ENCODE measurements at places on chromosomes 2 and 18. TPM values are rescaled to one million over a fixed set of nuclear protein-coding genes. Genes with fewer than 3 reads are reported as not detected.

HOXD11 gene
- not detected for total RNA-seq

TGOLN2 gene
- total RNA-seq = 194 TPM

GRCh38 chr2:96119389-96119751 lies 3.0 kb upstream of the ADRA2B start:
- peak; percentile 17 for DNase-seq
- no peak overlapping the region for H3K4me3 ChIP-seq
- peaks cover 9% of the 10 kb centered on the region for H3K27me3 ChIP-seq
- peaks cover 8% of the 10 kb centered on the region for H3K4me1 ChIP-seq
- H3K36me3 ChIP-seq = no peaks in the 10 kb centered on the region
- no peak overlapping the region for H3K27ac ChIP-seq

DNA sequence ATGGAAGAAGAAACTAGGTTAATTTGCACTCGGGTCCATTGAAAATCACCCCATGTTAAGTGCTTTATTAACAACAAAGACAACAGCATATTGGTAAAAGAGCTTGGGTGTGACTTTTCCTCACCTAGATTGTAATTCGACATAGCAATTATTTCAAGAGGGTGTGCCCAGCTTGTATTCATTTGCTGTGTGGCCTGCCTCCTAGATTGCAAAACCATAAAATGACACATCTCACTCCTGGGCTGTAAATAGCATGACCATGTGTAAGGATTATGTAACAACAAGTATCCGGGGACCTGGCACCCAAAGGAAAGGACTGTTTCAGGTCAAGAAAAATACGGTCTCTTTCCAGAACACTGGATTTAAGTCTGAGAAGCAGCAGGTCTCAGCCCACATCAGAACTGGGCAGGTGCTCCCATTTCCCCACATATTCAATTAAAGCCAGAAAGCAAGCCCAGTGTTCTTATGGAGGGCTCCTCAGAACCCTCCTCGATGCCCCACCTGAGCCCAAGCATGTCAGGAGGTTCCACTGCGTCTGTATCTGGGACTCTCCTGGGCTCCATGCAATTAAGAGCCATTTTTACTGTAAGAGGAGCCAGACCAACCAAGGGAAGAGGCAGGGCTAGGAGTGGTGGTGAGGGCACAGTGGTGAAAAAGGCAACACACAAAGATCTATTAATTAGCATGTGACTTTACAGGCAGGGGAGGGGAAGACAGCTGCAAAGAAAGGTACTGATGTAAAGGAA lies 39.2 kb downstream of the MREG start:
- no peak overlapping the region for H3K27ac ChIP-seq
- H3K27me3 ChIP-seq = no peaks in the 10 kb centered on the region
- no peak overlapping the region for H3K4me3 ChIP-seq
- no peaks in the 10 kb centered on the region for H3K36me3 ChIP-seq

- H3K27me3 ChIP-seq = no peaks in the 10 kb centered on the region
- no peak overlapping the region for H3K27ac ChIP-seq
- no peaks in the 10 kb centered on the region for H3K36me3 ChIP-seq
- H3K4me3 ChIP-seq = no peak overlapping the region
- no peak for DNase-seq
These were observed 132.8 kb upstream of the TTC39C start for GRCh38 chr18:23881778-23882177.

- H3K36me3 ChIP-seq = no peaks in the 10 kb centered on the region
- H3K4me1 ChIP-seq = peaks cover 24% of the 10 kb centered on the region
- no peak overlapping the region for H3K27ac ChIP-seq
- no peak overlapping the region for H3K4me3 ChIP-seq
- peaks cover 11% of the 10 kb centered on the region for H3K27me3 ChIP-seq
These were observed 1.8 kb downstream of the LRRFIP1 start for GRCh38 chr2:237629188-237629534.

DNA sequence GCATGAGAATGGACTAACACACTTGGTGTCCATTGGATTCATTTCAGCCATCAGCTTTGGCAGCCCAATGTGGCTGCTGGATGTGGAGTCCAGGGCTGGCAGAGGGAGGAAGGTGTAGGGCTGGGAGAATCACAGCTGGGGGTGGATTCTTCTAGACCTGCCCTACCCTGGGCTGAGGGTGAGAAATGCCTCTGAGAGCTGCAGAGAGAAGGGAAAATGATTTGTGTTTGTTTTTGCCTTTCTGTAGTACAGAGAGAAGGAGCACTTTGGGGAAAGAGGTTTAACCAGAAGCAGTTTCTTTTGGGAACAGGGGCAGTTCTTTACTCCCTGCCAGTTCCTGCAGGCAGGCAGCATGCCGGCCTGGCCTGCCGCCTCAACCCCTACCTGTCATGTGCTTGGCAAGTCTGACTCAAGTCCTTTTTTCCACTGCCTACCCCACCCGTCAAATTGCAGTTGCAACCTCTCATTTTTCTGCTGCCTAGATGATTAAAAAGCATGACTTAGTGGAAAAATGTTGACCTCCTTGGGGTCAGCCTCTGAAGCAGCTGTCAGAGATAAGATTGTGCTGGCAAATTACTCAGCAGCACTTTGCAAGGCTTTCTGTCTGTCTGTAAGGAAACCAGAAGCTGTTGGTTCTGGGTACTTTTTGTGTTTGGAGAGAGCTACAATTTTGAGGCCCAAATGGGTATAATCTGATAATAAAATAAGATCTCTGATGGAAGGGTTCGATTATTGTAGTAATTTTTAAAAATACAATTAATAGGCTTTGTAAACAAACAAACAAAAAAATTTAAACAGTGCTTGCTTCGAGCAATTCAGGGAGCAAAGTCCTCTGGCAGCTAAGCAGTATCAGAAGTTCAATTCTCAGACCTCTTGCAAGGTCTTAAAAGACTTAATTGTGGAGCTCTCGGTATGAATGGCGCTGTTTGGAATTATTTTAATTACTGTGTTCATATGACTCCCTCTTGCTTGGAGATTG lies 21.7 kb downstream of the LBH start:
- no peaks in the 10 kb centered on the region for H3K27me3 ChIP-seq
- H3K36me3 ChIP-seq = peaks cover 29% of the 10 kb centered on the region
- peak overlapping the region; percentile 67 for H3K27ac ChIP-seq

DNA sequence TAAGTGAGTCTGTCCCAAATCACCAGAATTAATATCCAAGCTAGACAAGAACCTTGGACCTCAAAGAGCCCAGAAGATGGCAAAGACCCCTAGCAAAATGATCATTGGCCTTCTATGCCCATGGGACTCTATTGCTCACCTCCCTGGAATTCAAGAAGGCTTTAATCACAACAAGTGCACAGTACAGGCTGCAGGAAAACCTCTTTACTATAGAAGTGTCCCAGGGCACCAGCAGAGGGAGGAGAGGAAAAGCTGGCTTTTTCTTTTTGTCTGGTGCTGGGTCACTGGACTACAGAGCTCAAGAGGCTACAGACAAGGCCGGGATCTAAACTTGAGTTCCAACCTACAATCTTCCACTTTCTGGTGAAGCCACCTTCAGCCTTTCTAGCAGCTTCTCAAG lies 88.3 kb upstream of the PPP1CB start:
- no peak overlapping the region for H3K27ac ChIP-seq
- no peak overlapping the region for H3K4me3 ChIP-seq
- DNase-seq = no peak
- H3K4me1 ChIP-seq = no peaks in the 10 kb centered on the region

DNA sequence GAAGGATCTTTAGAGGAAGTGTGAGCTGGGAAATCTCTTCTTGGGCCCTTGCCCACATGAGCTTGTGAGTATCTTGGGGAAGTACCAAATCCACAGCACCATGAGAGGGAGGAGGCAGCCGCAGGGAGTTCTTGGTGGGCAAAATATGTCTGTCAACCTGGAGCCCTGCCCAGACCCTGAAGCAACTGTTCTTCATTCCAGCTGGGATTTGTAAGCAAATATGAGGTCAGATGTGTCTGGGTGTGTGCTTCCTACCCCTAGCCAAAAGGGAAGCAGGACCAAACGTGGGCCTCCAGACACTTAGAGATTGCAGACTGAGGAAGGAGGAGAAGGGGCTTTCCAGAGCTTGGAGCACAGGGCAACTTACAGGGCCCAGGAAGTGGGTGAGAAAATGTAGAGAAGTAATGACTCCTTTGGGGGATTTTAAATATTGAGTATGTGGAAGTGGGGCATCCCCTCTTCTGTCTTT lies 41.9 kb downstream of the TMEM247 start:
- no peaks in the 10 kb centered on the region for H3K27me3 ChIP-seq
- no peaks in the 10 kb centered on the region for H3K4me1 ChIP-seq
- H3K36me3 ChIP-seq = no peaks in the 10 kb centered on the region

GRCh38 chr2:119481501-119482455 lies 42.5 kb downstream of the SCTR start:
- H3K4me3 ChIP-seq = no peak overlapping the region
- no peaks in the 10 kb centered on the region for H3K36me3 ChIP-seq
- no peaks in the 10 kb centered on the region for H3K4me1 ChIP-seq
- no peaks in the 10 kb centered on the region for H3K27me3 ChIP-seq

DNA sequence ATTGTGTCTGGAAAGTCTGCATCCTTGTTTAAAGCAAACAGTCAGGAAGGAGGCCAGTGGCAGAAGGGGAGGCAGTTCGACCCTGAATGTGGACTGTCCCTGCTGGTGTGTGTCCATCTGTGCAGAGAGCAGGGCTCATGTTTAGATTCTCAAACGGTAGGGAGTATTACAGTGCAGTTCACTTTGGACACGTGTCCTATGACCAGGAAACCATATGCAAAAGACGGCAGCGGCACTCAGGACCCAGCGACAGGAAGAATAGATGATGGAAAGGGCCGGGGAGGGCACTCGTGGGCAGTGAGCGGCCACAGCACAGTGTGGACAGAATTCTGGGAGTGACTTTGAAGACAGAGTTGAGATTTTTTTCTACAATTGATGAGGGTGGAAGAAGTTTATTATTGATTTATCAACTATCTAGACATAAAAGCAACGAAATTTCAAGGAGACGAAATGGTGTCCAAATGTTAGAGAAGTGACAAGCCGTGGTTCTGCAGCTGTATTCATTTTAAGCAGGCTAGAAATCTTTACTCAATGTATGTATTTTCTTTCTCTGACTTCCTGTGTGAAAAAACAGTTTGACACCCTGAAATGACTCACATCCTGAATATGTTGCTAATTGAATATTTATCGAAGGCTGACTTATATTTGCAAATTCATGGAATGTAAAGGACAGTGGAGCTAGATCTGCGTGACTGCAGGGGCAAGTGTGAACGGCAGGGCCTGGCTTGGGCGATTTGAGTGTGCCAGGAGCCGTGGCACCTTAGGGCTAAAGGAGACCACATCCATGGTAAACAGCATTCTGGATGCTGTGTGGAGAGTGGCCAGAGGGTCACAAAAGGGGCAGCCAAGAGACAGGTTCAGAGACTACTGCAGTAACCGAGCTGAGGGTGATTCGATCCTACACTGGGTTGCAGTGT lies 214.2 kb downstream of the PTGR3 start:
- H3K4me3 ChIP-seq = peak overlapping the region; percentile 33
- H3K36me3 ChIP-seq = no peaks in the 10 kb centered on the region

DNA sequence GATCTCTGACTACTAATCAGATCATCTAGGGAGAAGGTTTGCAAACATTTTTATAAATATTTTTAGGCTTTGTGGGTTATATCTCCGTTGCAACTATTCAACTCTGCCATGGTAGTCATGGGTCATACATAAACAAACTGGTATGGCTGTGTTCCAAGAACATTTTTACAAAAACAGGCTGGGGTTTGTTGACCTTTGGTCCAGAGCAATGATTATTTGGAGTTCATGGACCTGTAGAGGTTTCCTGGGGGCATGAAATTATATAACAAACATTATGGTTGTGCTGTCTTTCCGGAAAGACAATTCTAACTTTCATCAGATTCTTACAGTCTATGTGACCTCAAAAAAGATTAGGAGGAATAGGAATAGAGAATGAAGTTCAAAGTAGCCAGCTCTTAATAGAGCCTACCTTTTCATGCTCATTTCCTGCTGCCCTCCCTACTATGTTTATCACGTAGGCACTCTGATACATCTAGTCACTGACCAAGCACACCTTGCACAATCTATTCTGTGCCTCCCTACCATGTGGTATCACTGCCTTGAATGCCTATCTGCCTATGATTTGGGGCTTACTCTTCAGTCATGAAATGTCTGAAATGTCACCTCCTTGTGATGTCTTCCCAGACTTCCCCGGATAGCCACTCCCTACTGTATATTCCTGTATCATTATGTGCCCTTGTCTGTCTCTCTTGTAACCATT lies 102.4 kb upstream of the SCN1A start:
- no peak overlapping the region for H3K4me3 ChIP-seq
- no peaks in the 10 kb centered on the region for H3K27me3 ChIP-seq
- H3K4me1 ChIP-seq = no peaks in the 10 kb centered on the region
- H3K27ac ChIP-seq = no peak overlapping the region
- H3K36me3 ChIP-seq = no peaks in the 10 kb centered on the region
- DNase-seq = no peak

GRCh38 chr2:165203689-165204559 lies at the start of gene SCN3A:
TSS of gene SCN3A (minus strand) at chr2:165204050. CDS start at chr2:165176394, 27,656 bp downstream.
- H3K27ac ChIP-seq = no peak within 1 kb of the TSS
- no peak within 1 kb of the TSS for H3K4me3 ChIP-seq
- H3K4me1 ChIP-seq = no peaks in the 10 kb centered on the region
- DNase-seq = no peak

GRCh38 chr2:6010163-6010562 lies 318.0 kb downstream of the SOX11 start:
- H3K27me3 ChIP-seq = no peaks in the 10 kb centered on the region
- no peaks in the 10 kb centered on the region for H3K4me1 ChIP-seq
- H3K4me3 ChIP-seq = no peak overlapping the region
- H3K27ac ChIP-seq = no peak overlapping the region
- H3K36me3 ChIP-seq = no peaks in the 10 kb centered on the region
- DNase-seq = no peak

- H3K36me3 ChIP-seq = peaks cover 1% of the 10 kb centered on the region
- no peak overlapping the region for H3K4me3 ChIP-seq
- H3K27me3 ChIP-seq = no peaks in the 10 kb centered on the region
- no peak overlapping the region for H3K27ac ChIP-seq
These were observed 1.8 kb downstream of the MPV17 start for GRCh38 chr2:27320958-27321543.

DNA sequence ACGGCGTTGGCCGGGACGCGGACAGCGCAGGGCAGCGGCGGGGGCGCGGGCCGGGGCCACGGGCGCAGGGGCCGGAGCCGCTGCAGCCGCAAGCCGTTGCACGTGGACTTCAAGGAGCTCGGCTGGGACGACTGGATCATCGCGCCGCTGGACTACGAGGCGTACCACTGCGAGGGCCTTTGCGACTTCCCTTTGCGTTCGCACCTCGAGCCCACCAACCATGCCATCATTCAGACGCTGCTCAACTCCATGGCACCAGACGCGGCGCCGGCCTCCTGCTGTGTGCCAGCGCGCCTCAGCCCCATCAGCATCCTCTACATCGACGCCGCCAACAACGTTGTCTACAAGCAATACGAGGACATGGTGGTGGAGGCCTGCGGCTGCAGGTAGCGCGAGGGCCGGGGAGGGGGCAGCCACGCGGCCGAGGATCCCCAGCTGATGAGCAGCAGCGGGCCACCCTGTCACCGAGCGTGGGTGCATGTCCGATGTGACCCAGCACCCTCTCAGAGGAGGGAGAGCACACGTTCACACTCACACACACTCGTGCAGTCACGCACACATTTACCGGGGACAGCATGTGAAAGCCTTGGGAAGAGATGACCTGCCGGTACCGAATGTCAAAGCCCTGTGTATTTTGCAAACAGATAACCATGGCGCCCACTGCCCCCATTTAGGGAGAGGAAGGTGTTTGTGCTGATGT lies 4.2 kb downstream of the GDF7 start:
- peaks cover 31% of the 10 kb centered on the region for H3K4me1 ChIP-seq
- no peak overlapping the region for H3K27ac ChIP-seq
- peaks cover 47% of the 10 kb centered on the region for H3K27me3 ChIP-seq
- no peak overlapping the region for H3K4me3 ChIP-seq
- DNase-seq = no peak
- H3K36me3 ChIP-seq = no peaks in the 10 kb centered on the region

All from natural killer cell (primary cell).